ENCODE measurements at places on chromosomes 7 and 10. TPM values are rescaled to one million over a fixed set of nuclear protein-coding genes. Genes with fewer than 3 reads are reported as not detected.

FAM241B gene
- total RNA-seq: 18.8 TPM

FAM25A gene
- not detected for total RNA-seq

ASZ1 gene
- total RNA-seq: not detected

DCLRE1C gene
- 7.0 TPM for total RNA-seq

All from A549 treated with ZK216348 at 1 μM for 4 hours (cell line).